Ascending aorta (tissue), 2 donors: ENCODE measurements at places on chromosomes 5 and 9. TPM values are rescaled to one million over a fixed set of nuclear protein-coding genes. Genes with fewer than 3 reads are reported as not detected.

DNA sequence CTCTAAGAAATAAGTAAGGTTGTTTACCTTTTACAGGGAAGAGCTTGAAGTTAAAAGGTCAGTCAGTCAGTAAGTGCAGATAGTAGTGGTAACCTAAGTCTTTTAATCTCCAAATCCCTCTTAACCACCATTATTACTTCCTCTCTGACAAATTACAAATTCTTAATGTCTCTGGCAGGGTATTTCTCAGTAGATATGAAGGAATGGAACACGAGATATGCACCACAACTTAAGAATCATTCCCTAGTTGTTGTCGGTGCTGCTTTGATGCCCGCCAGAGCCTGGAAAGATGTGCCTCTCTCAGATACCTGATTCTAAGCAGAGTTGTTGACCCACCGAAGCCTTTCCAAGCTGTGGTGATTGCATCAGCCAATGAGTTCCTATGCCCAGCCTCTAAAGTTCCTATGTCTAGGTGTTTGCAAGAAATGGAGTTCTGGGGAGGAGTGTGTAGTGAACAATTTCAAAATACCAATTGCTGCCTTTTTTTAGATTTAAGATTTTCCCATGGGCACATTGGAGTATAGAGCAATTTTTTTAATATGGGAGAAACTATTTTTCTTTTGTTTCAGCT is 78.5 kb downstream of the CD180 start:
- no peak for DNase-seq

DNA sequence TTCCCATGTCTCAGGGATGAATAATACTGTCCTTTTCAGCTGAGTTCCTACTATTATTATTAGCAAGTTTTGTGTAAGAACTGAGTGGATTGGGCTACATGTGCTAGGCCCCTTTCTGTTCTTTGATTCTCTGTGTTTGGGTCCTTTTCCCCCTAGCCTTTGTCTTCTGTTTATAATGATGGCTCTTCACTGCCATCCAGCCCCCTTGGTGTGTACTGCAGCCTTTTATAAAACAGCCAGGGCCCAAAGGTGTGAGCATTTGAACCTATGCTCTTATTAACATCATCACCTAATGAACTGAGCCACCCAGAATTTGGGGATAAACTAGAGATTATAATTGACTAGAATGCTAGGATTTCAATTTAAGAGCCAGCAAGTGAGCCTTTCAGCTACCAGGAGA is 52.6 kb downstream of the PLAC8L1 start:
- no peak for DNase-seq

CCL28 gene
- not detected for total RNA-seq

GRCh38 chr9:99106044-99106375 is 1.1 kb downstream of the TGFBR1 start:
- no peak for DNase-seq

DNA sequence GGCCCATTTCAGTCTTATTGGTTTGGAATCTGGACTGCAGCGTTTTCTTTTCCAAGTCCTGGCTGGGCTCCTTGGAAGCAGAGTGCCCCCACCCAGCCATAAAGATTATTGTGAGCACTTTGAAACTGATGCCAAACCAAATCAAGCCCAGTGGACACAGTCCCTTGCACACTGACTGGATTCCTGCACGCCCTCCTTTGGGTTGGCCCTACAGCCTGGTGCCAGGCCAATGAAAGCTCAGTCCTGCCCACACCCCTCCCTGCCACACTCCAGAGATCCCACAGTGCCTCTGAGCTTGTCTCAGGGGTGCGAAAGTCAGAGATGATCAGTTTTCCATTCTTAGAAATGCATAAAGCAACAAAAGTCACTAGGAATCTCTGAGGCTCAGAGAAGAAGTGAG is 181.9 kb downstream of the CETN3 start:
- DNase-seq = peak; percentile 71

DNA sequence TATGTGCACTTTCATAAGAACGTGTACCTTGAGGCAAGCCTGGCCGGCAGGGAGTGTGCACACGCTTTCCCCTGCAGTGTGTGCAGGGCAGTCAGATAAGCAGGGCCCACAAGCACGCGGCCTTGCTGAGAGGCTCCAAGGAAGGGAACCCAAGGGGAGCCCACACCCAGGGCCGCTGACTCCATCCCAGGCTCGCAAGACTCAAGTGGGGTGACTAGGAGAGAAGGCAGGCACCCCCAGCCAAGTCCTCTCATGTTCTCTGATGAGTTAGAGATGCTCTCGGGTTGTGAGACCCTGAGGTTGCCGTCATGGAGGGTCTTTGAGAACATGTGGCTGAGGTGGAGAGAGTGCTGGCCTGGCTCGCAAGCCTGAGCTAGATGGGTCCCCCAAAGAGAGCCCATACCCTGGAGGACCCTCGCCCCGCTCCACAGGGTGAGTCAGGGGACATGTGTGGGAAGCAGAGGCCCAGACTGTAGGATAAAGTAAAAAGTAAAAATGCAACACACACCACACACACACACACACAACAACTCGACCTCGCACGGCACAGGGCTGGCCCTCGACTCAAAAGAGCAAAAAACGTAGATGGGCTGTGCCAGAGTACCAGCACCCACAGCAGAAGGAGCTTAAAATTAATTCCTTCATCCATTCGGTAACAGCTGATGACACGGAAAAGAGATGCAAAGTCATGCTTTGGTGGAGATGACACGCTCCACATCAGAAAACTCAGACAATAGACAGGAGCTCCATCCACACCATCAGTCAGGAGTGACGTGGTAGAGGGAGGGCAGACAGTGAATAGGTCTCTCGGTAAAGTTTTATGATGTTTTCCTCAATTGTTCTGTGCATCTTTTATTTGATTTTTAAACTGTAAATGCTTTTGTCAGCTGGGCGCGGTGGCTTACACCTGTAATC is 54.8 kb upstream of the NKD2 start:
- DNase-seq = no peak

- peak; percentile 28 for DNase-seq
Observed at GRCh38 chr9:69151506-69151905, 22.6 kb upstream of the TJP2 start.

GDA gene
- not detected for total RNA-seq

DNA sequence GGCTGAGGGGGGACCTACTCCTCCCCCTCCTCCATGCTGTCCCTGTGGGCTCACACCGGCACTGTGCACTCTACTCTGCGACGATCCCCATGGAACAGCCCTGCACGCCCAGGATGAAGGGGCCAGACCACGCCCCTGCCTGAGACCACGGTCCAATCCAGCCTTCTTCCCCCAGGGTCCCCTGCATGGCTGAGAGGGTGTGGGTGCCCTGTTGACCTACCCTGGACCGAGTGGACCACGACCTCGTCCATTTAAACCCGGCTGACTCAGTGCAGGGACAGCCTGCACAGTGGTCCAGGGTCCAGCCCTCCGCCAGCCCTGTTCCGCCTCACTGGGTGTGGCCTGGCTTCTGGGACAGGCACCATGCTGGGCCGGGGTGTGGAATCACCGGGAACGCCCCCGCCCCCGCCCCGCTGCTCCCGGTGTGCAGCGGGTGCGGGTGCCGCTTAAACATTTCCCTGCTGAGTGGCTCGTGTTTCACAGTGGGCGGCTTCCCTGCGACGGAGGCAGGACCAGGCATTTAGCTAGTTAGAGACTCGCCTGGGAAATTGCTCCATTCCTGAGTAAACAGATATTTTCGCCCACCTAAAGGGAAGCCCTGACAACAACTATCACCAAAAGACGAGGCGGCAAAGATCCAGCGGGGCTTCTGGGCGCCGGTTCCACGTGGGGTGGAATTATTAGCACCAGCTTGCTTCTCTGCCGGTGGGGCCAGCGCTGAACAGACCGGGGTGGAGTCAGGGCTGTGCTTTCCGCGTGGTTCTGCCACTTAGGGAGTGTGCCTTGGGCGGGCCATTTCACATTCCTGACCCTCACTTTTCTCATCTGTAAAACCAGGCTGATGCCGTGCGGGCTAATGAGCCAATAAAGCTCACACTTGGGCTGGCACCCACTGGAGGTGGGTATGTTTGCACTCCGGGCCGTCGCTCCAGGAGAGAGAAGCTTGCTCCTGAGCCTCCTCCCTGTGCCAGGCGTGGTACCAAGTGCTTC is 22.6 kb downstream of the DBH start:
- DNase-seq = no peak
